ENCODE measurements at places on chromosomes 13 and 19.

GRCh38 chr19:50255115-50255514 is 51.7 kb downstream of the MYH14 start:
- no peak for DNase-seq

DNA sequence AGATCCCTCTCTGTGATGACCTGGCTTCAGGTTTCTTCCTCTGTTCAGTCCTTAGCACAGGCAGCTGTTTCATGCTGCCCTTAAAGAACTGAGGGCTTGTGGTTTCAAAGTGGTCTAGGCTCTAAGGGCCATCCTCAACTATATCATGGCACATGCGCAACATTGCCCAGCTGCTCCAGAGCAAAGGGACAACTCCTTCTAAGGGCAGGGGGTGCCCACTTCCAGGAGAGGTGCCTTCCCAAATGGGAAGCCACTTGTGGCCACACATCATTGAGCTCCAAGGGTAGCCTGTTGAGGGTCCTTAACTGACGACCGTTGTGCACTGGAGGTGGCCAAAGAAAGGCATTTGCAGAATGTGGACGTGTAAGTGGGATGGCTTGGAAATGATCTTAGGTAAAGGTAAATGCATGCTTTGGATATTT is 7.3 kb downstream of the GPR183 start:
- no peak for DNase-seq

- DNase-seq = no peak
These were observed 229.4 kb downstream of the NDFIP2 start for GRCh38 chr13:79710376-79710775.

GRCh38 chr13:35470671-35471661 is 5.5 kb downstream of the MAB21L1 start:
- no peak for DNase-seq

GRCh38 chr13:86841264-86841663 is 829.9 kb upstream of the SLITRK5 start:
- no peak for DNase-seq

- no peak for DNase-seq
These were observed 14.7 kb downstream of the UBAC2 start for GRCh38 chr13:99215184-99215830.

DNA sequence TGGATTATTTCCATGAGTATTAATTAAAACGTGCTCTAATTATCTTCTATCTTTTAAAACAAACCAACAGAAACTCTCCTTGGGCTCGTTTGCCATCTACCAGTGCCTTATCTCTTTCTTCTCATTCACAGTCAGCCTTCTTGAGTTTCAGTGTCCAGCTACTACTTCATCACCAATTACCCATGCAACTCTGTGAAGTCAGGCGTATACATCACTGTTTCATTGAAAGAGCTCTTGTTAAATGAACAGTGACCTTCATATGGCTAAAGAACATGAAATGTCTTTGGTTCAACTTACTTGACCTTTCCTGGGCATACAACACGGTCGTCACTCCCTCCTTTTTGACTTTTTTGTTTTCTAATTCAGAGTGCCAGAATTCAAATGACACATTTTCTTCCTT is 5.2 kb upstream of the IFT88 start:
- no peak for DNase-seq

DNA sequence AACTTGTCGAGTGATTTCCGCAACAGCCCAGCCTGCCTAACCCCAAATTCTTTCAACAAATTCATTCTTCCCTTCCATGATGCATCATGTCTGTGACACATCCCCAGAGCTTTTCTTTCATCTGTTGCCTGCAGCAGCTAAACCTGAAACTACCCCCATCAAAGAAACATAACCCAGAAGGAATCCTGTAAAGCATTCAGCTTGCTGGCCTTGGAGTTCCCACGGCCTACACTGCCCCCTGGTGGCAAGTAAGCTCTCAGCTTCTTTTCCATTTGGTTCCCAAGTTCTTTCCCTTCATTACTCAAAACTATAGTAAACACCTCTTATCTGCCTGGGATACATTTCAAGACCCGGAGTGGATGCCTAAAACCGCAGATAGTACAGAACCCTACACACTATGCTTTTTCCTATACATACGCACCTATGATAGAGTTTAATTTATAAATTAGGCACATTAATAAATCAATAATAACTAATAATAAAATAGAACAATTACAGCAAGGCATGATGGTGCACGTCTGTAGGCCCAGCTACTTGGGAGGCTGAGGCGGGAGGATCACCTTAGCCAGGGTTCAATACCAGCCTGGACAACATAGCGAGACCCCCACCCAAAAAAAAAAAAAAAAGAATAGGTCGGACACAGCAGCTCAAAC is 7.4 kb downstream of the ETHE1 start:
- DNase-seq = no peak

- DNase-seq = no peak
These were observed 37.1 kb downstream of the LACC1 start for GRCh38 chr13:43916828-43917227.

- DNase-seq = no peak
These were observed 80.5 kb downstream of the COL4A2 start for GRCh38 chr13:110387451-110388107.

GRCh38 chr19:41886761-41887710 is 4.1 kb downstream of the ARHGEF1 start:
- no peak for DNase-seq

- DNase-seq = no peak
These were observed 3.8 kb downstream of the RFXAP start for GRCh38 chr13:36822785-36823184.

GRCh38 chr13:33380487-33381079 is 95.0 kb upstream of the STARD13 start:
- no peak for DNase-seq
